ENCODE measurements at places on chromosomes 1 and 21.

- no peak for DNase-seq
Observed at GRCh38 chr1:58189453-58189852, 357.1 kb downstream of the OMA1 start.

GRCh38 chr1:22204989-22205913 lies 62.4 kb upstream of the WNT4 start:
- no peak for DNase-seq

- no peak for DNase-seq
Observed at GRCh38 chr21:34688145-34688544, 19.4 kb downstream of the CLIC6 start.

DNA sequence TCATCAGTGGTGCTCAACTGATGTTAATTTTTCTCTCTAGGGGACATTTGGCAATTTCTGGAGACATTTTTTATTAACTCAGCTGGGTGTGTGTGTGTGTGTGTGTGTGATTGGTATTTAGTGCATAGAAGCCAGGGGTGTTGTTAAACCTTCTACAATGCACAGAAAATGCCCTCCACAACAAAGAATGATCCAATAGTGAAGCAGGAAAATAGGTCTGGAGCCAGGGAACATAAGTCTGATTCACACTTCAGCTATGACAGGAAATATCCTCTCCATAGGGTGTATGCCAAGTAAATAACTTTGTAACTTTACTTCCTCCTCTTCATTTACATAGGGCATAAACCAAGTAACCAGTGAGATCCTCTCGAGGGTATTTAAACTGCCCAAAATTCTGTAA lies 25.1 kb upstream of the TMEM61 start:
- no peak for DNase-seq

DNA sequence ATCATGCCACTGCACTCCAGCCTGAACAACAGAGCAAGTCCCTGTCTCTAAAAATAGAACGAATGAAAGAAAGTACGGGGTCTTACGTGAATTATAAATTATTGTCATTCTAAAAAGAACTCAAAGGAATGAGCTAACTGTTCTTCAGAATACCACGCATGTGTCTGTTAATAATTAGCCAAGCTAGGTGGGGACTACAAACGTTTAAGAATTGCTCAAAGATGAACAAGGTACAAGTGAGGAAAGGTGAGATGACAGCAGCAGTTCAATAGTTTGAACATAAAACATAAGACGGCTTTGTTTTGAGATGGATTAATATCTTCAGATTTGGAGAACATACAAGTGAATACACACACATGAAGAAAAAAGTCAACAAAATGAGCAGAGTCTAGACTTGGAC lies 79.6 kb downstream of the UBR4 start:
- no peak for DNase-seq

- DNase-seq, result no peak
Observed at GRCh38 chr1:239856067-239856466, 235.6 kb upstream of the FMN2 start.

DNA sequence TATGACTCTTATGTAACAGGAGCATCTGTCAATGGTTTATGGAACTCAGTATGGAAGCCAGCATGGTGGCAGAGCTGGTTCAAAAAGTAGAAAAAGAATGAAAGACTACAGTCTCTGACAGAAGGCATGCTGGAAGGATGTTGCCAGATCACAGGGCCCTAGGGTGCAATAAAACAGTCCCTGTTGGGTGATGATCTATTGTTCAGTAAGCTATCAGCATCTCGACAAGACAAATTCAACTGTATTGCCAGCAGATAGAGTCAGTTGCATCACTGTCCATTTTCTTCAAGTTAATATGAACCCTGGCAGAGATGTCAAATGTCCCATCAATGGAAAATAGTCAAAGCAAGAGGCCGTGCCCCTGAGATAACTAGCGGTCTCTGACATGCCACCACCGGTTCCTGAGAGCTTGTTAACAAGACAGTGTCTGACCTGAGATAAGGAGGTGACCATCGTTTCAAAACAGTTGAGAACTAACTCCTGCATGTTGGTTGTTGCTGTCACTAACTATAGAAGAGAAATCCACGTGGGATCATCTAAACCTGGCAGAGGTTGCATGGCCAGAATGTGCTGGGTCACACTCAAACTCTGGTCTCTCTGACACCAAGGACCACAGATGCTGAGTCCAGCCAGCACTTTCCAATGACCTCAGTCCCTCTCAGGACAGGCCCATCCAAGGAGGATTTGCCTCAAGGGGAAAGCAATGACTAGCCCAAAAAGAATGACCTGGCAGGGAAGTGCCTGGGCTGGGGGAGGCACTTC lies 125.9 kb downstream of the RIPK4 start:
- DNase-seq, result no peak

- DNase-seq, result no peak
Observed at GRCh38 chr1:61887076-61887867, 145.0 kb downstream of the PATJ start.

- DNase-seq, result no peak
Observed at GRCh38 chr1:111161843-111162487, 21.9 kb downstream of the CEPT1 start.

- DNase-seq, result no peak
Observed at GRCh38 chr1:233509526-233509925, 104.4 kb upstream of the KCNK1 start.

- no peak for DNase-seq
Observed at GRCh38 chr1:39131940-39132339, 72.6 kb upstream of the MACF1 start.

- DNase-seq, result no peak
Observed at GRCh38 chr1:229432905-229433304, 989 bp downstream of the ACTA1 start.

DNA sequence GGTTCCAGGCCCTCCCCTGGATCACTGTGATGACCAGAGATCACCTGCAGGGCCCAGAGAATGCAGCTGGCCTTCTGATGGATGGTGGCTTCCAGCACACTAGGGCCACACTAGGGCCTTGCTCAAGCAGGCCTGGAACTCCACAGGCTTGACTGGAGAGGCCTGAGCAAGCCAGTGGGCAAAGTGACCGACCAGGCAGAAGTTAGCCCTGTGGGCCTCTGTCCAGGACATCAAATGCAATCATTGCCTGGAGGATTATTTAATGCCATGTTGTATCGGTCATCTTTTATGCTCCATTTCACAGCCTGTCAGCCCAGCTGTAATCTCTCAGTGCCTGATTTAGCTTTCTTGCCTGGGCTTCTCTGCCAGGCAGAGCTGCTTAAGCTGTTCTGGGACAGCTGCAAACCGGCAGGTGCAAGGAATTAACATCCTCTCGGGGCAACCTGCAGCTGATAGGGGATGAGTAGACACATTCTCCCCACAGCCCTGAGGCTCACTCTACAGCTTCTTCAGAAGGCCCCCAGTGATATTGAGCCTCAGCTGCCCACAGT lies 17.7 kb downstream of the NENF start:
- no peak for DNase-seq

GRCh38 chr1:116908266-116908665 lies 1.4 kb upstream of the PTGFRN start:
- DNase-seq, result no peak

GRCh38 chr1:116031302-116031835 lies 55.1 kb downstream of the SLC22A15 start:
- no peak for DNase-seq

GRCh38 chr1:165153182-165153581 lies 203.3 kb downstream of the LMX1A start:
- no peak for DNase-seq

GRCh38 chr1:212608959-212609700 lies 569 bp downstream of the ATF3 start:
- peak; percentile 46 for DNase-seq

GRCh38 chr21:34690793-34691175 lies 22.0 kb downstream of the CLIC6 start:
- no peak for DNase-seq

DNA sequence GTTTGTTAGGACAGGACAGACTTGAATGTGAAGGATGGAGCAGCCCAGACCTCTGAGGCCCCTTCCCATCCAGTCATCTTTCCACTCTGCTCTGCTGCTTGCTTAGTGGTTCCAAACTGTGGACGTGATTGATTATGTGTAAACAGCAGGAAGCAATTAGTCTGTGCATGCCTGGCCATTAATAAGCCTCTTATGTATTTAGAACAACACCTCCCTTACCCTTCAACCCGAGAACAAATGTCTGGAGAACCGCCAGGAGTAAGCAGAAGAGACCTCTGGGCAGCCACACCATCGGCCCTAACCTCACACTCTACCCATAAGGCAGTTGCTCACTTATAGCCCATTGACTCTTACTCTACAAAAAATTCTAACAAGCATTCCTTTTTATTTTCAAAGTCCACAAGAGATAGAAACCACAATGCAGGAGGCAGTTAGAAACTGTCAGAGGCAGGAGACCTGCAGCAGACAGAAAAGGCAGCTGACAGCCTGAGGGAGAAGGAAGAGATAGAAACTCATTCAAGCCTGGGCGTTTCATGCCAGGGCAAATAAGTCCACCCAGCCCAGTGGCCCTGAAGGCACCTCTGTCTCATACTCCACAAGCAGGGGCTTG lies 5.8 kb upstream of the EPHA8 start:
- DNase-seq, result no peak

- DNase-seq, result no peak
Observed at GRCh38 chr1:6805004-6805416, 19.8 kb downstream of the CAMTA1 start.

DNA sequence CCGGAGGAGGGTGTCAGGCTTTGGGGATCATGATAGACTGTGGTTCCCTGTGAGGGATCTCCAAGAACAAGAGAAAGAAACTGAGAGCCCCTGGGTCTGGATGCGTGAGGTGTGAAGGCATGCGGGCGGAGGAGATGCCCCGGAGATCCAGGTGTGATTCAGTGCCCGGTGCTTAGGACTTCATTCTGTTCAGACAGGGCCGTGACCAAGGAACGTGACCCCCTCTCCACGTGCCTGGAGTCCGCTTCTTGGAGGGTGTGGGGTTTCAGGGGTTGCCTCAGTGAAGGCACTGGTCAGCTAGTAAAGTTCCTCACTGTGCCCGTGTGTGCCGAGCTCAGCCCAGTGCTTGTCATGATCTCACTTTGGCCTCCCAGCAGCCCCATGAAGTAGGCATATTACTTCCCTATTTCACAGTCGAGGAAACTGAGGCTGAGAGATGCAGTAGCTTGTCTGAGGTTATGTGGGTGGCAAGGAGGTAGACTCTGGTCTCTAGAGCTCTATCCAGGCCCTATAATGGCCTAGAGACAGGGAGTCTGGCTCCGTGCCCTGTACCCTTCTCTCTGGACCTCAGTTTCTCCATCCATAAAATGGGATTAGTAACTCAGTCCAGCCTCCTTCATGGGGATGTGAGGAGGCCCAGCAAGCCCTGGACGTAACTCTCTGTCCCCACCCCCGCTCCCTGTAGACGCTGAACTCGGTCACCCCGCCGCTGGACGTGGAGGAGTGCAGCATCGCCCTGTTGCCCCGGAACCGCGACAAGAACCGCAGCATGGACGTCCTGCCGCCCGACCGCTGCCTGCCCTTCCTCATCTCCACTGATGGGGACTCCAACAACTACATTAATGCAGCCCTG lies 81.0 kb downstream of the PTPRU start:
- no peak for DNase-seq

GRCh38 chr1:82775406-82776000 lies 974.8 kb downstream of the ADGRL2 start:
- no peak for DNase-seq

GRCh38 chr1:156692925-156693847 lies 12.2 kb downstream of the CRABP2 start:
- DNase-seq, result peak; percentile 17

DNA sequence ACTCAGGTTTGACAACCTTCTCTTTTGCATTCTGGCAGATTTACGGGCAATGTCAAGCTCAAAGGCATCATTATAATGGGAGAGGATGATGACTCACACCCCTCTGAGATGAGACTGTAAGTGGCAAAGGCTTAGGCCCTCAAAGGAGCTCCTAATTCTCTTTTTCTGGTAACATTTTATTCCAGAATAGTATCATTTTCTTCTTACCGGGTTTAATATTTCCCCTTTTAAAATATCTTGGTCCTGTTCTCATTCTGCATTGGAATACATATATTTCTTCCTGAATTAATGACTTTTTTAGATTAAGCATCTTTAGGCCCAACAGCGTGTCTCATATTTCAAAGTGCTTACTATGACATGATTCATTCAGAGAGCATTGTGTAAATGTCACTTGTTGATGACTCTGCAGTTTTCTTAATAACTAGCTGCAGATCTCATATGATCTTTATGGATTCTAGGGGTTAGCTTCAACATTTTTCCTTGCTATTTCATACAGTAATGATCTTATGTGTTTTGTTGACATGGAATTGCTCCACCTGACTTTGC lies 1.7 kb downstream of the PITHD1 start:
- DNase-seq, result no peak

- no peak for DNase-seq
Observed at GRCh38 chr1:7152655-7153054, 367.4 kb downstream of the CAMTA1 start.

- DNase-seq, result no peak
Observed at GRCh38 chr1:212555426-212555825, 53.1 kb upstream of the ATF3 start.

DNA sequence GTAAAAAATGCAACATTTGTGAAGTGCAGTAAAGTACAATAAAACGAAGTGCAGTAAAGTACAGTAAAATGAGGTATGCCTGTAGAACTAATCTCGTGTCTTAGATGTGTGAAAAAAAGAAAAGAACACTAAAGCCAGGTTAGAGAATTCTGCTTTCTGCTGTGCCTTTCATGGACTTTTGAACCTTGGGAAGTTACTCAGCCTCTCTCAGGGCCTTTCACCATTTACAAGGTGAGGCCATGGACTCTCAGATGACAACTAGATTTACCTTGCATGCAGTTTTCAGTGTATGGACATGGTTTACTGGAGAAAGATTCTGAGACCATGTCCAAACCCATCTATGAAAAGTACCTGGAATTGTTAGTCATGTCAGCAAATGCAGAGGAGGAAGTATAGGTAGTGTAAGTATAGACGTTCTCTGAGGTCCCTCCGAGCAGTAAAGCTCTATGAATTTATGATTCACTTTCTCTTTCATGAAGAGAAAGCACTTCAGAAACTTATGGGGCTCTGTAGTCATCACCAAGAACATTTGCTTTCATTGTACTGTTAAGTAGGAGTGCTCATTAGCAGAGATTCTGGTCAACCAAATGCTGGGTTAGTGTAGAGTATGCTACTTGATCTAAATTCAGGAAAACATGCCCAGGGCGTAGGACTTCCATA lies 143.1 kb downstream of the CACNA1E start:
- no peak for DNase-seq

- no peak for DNase-seq
Observed at GRCh38 chr1:179366093-179366800, 476 bp downstream of the AXDND1 start.

Measured in HL-60 (cell line).